ENCODE measurements at places on chromosomes 11 and 22. TPM values are rescaled to one million over a fixed set of nuclear protein-coding genes. Genes with fewer than 3 reads are reported as not detected.
A peak's percentile ranks its signal among the peaks of the same experiment; 100 is the strongest.

DNA sequence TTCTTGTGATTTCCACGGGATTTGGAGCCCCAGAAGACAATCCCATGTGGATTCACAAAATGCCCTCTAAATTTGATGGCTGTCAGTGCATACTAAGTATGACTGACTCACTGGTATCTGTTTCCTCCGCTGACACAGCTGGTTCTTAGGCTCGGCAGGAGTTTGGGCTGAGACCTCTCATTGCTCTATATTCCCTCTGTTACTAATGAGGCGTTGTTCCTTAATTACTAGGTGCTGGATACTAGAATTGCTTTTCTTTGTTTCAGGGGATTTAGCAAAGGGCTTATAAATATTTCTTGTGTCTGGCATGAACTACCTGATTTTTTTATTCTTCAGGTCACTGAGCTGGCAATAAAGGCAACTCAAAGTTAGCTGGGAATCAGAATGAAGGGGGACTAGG lies 53.2 kb upstream of the EHF start:
- no peak overlapping the region for H3K27ac ChIP-seq
- H3K36me3 ChIP-seq = no peaks in the 10 kb centered on the region
- no peak overlapping the region for H3K4me3 ChIP-seq
- peaks cover 4% of the 10 kb centered on the region for H3K4me1 ChIP-seq

DNA sequence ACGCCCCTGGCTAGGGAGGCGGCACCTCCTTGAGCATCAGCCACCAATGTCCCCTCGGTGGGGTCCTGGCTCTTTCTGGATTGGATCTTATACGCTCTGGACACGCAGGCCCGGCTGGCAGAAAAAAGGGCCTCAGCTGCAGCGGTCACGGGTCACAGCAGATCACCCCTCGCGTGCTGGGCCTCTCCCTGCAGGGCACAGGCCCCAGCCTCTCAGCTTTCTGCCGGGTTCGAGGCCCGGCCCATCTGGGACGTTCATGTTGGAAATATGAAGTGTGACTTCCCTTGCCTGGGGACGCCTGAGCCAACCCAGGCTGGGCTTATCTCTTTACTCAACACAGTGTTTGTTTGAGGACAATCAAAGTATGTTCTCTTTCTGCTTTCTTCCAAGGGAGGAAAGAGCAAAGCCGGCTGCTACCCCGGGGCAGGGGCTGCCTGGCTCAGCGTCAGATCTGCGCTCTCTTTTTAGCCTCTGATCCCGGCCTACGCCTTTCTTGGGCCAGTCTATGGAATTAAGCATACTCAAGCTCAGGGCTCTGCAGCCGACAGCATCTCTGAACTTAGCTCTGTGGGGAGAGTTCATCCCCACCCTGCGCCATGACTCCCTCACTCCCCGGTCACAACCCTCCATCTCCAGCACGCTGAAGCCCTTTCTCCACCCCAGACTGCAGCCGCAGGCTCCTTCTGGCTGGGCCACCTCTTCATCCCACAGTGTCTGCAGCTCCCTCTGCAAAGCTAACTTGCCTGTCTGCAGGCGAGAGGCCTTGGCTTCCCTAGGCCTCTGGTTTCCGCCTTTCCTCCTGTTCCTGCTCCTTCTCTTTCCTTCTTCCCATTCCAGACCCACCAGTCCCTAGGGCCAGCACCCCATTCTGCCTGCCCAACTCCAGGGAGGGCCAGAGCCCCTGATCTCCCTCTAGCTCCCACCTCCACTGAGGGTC lies 38.8 kb downstream of the ADAMTS15 start:
- H3K27ac ChIP-seq = no peak overlapping the region
- DNase-seq = no peak
- peaks cover 2% of the 10 kb centered on the region for H3K4me1 ChIP-seq
- no peaks in the 10 kb centered on the region for H3K36me3 ChIP-seq

DNA sequence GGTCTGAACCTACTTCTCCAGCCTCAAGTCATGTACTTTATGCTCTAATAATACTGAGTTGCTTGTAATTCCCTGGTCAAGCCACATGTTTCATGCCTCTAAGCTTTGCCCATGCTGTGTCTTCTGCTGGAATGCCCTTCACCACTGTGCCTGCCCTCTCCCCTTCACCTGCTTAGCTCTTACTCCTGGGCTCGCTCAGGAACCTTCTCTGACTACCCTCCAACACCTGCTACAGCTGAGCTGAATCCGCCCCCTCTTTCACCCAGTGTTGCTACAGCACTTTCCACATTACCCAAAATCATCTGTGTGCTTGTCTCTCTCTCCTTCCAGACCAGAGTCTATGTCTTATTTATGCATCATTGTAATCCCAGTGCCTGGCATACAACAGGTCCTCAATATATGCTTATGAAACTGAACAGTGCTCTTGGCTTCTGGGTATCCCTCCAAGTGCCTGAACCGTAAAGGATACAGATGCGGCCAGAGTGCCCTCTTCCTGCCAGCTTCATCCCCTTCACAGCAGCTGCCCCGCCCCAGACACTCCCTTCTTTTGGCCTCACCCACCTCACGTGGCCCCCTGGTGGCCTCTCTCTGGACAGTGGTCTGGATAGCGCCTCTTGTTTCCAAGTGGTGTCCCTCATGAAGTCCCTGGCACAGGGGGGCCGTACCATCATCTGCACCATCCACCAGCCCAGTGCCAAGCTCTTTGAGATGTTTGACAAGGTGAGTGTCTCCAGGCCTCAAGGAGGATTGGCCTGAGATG lies 7.1 kb downstream of the ABCG4 start:
- H3K27ac ChIP-seq = no peak overlapping the region
- peaks cover 20% of the 10 kb centered on the region for H3K27me3 ChIP-seq
- no peak overlapping the region for H3K4me3 ChIP-seq
- DNase-seq = no peak

The CDHR5 gene
- total RNA-seq = not detected

The GLYAT gene
- total RNA-seq = not detected

The MOGAT2 gene
- total RNA-seq = not detected

DNA sequence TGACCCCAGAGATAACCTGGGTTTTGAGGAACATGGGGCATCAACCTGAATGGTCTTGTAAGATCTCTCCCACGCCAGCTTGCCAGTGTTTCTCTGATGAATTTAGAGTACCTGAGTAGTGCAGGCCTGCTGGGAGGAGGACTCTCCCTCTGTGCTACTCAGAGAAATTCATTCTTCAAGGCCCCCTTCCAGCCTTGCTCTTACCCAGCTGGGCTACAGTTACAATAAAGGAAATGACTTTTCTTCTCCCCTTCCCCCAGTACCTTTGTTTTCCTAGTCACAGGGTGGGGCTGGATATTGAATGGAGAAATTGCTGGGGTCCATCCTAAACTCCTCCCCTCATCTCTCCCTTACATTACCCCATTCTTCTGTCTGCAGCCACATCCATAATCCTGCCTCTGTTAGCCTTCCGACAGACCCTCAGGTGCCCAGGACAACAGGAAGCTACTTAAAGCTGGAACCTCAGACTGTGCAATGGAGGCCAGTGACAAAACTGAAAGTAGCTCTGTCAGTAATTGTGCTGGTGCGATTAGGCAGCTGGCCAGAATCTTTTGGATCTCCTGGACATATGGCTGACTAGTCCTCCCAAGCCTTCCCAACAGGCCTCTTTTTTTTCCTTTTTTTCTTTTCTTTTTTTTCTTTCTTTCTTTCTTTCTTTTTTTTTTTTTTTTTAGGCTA lies 17.4 kb downstream of the LIMK2 start:
- peak overlapping the region; percentile 87 for H3K27ac ChIP-seq
- H3K4me3 ChIP-seq = peak overlapping the region; percentile 43
- DNase-seq = no peak
- H3K36me3 ChIP-seq = peaks cover 41% of the 10 kb centered on the region
